ENCODE measurements at places on chromosomes 11 and 22. TPM values are rescaled to one million over a fixed set of nuclear protein-coding genes. Genes with fewer than 3 reads are reported as not detected.
A peak's percentile ranks its signal among the peaks of the same experiment; 100 is the strongest.

DNA sequence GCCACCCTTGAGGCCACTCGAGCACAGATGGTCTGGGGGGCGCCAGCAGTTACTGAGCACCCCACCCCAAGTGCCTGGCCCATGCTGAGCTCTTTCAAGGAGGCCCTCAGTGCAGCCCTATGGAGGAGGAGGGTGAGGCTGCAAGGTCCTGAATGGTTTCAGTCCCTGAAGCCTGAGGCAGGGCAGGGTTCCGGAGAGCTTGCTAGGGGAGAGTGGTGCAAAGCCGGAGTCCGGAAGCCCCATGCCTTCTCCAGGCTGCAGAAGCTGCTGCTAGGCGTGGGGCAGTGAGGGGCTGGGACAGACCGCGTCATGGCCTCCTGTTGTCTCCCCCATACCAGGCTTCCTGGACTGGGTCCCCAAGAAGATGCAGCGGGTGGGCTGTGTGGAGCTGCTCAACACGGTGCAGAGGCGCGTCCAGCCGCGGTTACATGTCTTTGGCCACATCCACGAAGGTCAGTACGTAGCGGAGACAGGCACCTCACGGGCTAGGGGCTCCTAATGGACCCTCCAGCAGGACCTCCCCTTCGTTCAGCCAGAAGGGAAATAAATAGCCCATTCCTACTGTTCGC lies 90.6 kb downstream of the MPPED1 start:
- no peak for DNase-seq

DNA sequence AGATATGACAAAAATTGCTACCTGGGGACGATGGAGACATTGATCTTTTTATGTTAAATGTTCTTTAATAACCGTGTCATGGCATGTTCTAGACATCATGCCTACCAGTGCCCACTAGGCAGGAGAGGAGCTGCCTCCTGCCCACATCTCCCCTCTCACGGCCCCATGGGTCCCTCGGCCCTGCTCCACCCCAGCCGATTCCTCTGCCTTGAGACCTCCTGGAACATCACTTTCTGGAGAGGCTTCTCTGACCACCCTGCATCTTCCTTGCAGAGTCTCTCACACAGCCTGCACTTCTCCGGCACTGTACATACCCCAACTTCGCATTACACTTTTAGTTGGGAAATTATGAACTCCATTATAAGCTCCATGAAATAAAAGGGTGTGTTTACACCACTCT lies 16.8 kb downstream of the EFCAB6 start:
- no peak for DNase-seq

MB gene
- total RNA-seq = not detected

- no peak for DNase-seq
Measured at GRCh38 chr11:95638501-95638900, 151.1 kb downstream of the FAM76B start.

DNA sequence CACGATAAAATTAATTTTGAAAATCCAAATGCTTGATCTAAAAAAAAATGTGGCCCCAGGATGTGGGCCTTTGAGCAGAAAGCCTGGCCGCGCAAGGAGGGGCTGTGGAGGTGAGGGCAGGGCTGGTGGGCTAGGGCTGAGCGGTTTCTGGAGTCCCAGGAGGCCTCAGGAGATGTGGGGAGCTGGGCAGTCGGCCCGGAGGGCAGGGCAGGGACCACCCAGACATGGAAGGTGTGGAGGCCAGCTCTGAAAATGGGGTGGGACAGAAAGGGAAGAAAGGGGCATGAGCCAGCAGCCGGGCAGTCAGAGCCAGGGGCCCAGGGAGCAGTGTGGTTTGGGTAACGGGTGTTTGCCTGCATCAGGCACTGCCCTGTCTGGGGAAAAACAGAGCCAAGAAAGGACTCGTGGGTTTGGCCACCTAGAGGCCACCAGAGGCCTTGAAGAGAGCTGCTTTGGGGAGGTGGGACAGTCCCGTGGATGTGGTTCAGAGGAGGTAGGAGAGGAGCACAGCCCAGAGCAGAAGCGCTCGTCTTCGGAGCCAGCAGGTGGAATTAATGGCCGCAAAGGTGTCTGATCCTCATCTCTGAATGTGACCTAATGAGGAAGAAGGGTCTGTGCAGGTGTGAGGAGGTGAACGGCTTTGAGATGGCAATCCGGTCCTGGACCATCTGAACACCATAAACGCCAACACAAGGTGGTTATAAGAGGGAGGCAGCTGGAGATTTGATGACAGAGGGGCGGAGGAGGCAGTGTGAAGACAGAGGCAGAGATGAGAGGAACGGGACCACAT lies 50.2 kb downstream of the IGF2 start:
- DNase-seq = no peak

OR10A2 gene
- total RNA-seq = not detected

LARGE2 gene
- not detected for total RNA-seq

- no peak for DNase-seq
Measured at GRCh38 chr11:74581954-74582547, 10.3 kb upstream of the POLD3 start.

GRCh38 chr11:121394785-121395184 lies 57.3 kb upstream of the SORL1 start:
- no peak for DNase-seq

- DNase-seq = no peak
Measured at GRCh38 chr22:37439347-37439746, 12.1 kb upstream of the ELFN2 start.

- DNase-seq = peak; percentile 84
Measured at GRCh38 chr11:44095506-44096359, at the start of gene EXT2. Gene EXT2 (plus strand): TSS chr11:44095678. CDS start chr11:44107713, 12,035 bp downstream.

PITPNM1 gene
- total RNA-seq = 26.4 TPM

DGAT2 gene
- 0.55 TPM for total RNA-seq

- no peak for DNase-seq
Measured at GRCh38 chr11:33875621-33876294, 16.1 kb downstream of the LMO2 start.

DNA sequence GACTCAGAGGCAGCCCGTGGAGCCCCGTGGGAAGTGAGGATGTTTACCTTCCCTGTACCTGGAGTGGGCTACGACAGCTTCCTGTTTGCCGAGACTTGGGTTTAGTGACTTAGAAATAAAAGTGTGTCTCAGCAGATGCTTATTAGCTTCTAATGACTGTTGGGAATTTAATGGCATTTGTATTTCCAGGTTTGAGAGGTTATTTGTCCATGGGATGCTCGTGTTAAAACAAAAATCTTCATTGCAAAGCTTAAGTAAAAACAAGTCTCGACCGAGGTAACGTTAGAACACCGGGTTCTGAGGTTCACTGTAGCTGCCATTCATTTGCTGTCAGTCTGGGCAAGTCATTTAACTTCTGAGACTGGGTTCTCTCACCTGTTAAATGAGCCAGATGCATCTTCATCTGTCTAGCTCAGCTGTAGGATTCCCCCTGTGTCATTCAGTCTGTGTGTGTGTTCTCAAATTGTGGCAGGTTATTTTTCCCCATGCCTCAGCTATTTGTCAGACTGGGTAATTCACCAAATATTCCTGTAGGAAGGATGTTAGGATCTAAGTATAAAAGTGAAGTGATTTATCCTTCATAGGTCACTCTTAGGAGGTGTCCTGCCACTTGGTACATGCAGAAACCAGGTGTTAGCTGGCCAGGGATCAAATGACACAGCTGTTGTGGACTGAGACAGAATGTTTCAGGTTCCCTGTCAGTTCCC lies 791 bp downstream of the EI24 start:
- DNase-seq = peak; percentile 13

Measured in endothelial cell of umbilical vein (primary cell).